ENCODE measurements at places on chromosomes 6 and 20.

DNA sequence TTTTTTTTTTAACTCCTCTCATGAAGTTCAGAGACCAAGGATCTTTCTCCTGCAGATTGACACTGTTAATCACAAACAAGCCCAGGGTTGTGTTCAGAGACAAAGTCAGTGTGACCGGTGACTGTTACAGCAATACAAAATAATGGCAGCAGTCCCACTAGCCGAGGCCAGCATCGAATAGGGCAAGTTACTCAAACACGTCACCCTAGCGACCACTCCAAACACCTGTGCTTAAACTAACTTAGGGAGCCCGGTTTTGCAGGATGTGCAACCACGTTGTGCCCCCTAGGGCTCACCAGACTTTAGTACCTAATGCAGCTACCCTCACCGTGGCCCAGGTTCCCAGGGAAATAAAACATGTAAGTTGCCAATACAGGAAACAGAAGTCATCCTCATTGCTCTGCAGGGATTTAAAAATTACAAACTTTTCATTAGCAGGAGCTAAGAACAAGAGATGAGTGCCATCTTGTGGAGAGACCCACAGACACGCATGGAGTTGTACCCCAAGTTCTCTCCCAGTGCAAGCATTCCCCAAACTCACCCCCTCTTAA lies 38.1 kb downstream of the FAM50B start:
- peak; percentile 51 for DNase-seq

DNA sequence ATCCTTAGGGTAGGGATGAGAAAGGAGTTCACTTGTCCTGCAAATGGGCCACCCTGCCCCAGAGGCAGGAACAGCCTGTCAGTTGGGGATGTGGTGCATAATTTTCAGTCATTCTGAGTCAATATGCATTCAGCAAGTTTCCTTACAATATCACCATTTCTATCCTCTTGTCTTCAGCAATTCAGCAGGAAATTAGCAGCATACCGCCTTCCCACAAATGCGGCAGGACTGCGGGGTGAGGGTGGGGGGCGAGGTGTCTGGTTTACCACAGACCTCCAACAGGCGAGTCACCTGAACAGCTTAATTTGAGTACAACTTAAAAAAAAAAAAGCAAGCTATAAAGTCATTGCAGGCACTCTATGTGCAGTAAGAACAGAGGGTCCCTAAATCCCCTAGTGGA lies 126.8 kb downstream of the MAP3K7 start:
- DNase-seq = peak; percentile 65

DNA sequence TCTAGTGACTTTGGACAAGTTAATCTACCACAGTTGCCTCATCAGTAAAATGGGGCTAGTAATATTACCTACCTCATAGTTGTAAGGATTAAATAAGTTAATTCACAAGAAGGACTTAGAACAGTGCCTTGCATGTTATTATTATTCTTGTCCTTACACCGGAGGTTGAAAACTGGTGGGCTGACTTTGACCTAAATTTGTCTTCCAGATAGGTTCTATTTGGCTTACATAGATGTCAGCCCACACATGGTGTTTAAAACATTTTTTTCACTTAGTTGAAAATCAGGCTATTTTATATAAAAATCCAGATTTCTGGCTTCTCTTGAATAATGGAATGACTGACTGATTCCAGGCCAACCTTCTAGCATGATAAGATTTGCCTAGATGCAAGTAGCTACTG lies 3.2 kb downstream of the SYS1 start:
- DNase-seq = no peak

GRCh38 chr6:23031986-23032385 lies 462.6 kb downstream of the HDGFL1 start:
- DNase-seq = no peak

DNA sequence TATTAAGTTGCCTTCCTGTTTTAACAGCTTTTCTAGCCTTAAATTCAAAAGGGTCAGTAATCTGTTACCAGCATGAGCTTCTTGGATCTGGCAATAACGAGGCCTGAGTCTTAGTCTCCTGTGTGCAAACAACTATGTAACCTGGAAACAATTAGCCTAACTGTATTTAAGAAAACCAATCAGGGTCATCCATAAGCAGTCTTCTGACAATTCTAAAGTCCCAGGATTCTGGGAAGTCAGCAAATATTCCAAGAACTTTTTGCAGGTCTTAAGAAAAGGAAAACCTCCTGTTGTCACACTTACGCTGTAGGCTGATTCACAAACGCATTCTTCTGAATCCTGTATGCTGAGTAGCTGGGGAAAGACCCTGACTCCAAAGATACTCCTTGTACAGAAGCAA lies 90.4 kb downstream of the COL12A1 start:
- DNase-seq = peak; percentile 81

DNA sequence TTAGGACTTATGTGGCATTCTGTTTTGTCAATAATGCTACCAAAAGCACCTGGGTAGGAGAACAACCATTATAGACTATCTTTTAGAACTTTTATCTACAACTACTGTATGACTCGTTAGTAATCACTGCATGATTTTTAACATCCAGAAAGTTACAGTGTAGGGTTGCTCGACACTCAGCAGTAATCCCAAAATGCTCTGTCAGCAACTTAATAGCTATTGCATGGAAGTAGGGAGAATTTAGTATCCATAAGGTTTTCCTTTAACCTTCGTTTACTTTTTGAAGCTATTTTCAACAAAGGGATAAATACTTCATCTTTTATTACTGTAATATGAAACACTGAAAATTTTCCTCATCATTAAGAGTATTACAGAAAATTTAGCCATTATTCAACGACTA lies 309.5 kb downstream of the RNGTT start:
- no peak for DNase-seq

DNA sequence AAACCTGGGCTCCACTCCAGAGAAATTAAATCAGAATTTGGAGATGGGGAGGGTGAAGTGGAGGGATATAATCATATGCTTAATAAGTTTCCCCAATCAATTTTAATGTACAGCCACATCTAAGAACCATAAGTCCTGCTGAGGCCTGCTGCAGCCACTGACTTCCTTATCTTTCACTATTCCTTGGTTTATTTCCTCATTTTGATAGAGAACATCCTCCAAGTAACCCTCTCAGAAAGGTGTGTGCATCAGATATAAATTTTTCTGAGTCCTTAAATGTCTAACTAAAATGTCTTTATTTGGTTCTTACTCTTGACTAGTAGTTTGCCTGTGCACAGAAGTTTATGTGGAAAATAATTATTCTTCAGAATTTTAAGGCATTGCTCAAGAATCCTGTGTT lies 23.7 kb upstream of the SIRT5 start:
- no peak for DNase-seq

DNA sequence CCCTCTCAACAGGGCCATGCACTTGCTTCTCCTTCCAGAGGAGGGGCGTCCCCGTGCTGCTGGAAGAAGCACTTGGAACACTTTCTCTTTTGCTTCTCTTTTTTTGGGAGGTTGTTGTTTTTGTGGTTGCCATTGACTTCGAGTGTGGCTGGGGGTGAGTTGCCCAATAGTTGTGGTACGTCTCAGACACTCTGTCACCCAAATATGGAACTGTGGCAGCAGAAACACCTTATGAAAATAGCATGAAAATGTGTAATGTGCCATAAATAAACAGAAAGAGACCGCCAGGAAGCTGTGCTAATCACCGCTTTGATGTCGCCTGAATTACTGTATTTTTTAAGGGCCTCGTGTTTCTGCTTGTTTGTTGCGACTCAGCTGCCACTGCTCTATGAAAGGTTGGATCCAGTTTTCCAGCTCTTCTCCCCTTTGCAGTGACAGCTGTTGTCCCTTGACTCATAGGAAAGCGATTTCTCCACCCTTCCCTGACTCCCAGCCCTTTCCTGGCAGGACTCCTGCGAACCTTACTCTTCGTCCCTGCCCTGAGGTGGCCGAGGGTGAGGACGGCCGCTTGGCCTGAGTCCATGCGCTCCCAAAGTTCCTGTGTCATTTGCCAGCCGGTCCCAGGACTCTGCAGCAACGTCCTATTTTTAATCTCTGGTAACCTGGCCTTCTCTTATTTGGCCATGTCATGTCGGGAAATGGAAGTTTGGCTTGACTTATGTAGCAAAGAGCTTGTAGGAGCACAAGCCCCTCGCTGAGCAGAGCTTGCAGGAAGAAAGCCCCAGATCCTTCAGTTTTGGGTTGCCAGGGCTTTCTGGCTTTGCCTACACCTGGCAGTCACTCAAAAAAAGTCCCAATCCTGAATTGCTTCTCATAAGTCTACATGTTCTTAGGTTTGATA lies 694.6 kb downstream of the QKI start:
- DNase-seq = peak; percentile 37

GRCh38 chr6:161486361-161487216 lies 212.7 kb upstream of the AGPAT4 start:
- peak; percentile 33 for DNase-seq

GRCh38 chr6:143127941-143128680 lies 67.4 kb downstream of the AIG1 start:
- peak; percentile 59 for DNase-seq

GRCh38 chr6:163356324-163356723 lies 58.2 kb upstream of the QKI start:
- DNase-seq = peak; percentile 85

DNA sequence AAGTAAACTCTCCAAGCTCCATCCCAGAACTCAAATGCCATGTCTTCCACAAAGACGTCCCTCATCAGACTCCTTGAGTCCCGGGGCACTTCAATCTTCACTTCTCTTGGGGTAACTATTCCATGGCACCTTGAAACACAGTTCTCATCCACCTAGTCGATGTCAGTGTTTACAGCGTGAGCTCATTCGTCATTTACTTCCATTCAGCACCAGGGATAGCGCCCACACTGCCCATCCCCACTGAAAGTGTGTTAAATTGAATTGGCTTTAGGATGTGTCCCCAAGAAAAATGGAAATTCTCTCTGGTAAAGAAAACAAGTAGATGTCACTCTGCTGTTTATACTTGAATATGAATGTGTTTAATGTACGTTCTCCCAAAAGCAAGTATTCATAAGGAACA lies 31.3 kb downstream of the KCNK15 start:
- peak; percentile 24 for DNase-seq

DNA sequence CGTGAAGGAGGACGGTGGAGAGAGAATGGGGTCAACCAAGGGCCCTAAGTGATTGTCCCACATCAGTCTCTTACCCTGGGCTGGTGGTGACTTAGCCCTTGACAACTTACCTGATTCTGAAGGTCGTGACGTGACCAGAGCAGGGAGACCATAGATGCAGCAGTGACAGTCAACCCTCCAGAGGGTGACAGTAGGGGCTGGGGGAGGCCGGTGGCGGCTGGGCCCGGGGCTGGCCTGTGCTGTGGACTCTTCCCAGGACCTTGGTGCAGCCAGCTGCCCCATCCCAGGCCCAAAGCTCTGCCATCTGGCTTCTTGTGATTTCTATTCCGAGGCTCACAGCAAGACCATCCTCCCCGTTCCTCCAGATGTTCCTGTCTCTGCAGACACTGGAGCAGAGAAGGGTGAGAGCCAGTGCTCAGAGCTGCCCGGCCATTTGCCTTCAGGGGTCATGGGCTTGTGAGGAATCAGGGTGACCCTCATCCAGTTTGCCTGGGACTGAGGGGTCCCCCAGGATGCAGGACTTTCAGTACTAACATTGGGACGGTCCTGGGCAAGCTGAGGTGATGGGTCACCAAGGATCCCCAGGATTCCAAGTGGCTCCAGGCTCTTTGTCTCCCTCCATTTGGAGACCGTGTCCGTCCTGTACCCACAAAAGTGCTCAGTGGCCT lies 36.0 kb downstream of the SUMO4 start:
- DNase-seq = no peak

GRCh38 chr6:37126961-37127616 lies 42.9 kb upstream of the PIM1 start:
- DNase-seq = no peak

- DNase-seq = peak; percentile 21
Observed at GRCh38 chr6:75349262-75349984, 64.8 kb upstream of the TMEM30A start.

DNA sequence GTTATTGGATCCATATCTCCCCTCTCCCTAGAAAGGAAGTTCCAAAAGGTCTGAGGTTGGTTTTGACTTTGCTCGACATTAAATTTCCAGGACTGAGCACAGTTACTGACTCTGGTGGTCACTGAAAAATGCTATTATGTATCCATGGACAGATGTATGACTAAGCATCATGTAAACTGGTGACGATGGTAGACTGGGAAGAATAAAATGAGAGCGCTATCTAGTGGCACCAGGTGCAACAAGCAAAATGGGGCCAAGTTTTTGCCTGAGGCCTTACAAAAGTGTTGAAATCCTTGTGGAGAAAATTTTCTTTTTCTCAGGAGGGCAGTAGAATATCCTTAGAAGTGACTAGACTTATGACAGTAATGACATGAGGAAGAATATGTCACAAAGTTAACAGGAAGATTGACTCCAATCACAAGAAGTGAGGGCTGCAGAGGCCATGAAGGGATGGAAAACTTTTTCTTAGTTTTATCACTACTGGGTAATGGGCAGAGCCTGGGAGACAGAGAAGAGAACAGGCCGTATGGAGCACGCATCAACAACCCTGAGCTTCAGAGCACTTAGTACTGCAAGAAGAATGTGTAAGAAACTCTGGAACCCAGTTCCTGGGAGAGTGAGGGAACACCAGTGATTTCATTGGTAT lies 88.9 kb upstream of the ELOVL5 start:
- peak; percentile 82 for DNase-seq

GRCh38 chr6:149924206-149924932 lies 1.4 kb upstream of the RAET1G start:
- DNase-seq = no peak

DNA sequence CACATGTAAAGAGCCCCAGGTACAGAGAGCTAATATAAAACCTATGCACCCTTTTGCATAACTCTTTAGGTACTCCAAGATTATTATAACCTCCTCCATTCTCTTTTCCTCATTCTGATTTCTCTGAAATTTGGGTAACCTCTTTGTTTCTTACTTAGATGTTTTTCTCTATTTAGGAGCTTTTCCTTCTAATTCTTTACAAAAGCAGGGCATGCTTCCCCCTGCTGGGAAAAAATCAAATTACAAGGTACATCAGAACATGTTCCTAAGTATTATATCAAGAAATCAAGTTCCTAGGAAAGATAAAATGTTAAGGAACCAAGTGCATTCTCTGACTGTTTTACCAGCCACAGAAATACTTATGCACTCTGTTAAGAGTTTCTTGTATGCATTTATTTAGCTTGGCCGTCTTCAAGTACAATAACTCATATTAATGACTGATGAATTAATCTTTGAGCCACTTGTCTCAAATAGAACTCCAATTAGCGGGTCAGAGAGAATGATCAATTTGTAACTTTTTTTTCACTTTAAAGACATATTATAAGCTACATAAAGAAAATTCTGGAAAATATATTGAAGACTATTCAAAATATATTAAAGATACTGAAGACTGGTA lies 2.1 kb downstream of the KHDRBS2 start:
- no peak for DNase-seq

DNA sequence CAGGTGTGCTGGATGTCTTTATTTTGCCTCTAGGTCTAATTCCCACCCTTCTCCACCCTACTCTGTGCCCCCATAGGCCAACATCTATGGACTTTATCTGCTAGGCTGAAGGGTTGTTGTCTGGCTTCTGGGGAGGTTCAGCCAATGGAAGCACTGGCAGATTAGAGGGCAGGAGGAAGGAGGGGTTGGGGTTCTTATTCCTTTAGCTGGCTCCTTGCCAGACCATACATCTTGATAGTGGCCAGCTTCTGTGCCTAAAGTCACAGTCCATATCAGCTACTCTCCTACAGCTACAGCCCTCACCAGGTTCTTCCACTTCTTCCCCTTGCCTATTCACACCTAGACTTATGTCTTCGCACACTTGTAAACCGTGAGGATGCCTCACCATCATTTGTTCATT lies 41.1 kb downstream of the ROS1 start:
- no peak for DNase-seq
